WTC11 (cell line): ENCODE measurements at places on chromosomes 2 and 18.

DNA sequence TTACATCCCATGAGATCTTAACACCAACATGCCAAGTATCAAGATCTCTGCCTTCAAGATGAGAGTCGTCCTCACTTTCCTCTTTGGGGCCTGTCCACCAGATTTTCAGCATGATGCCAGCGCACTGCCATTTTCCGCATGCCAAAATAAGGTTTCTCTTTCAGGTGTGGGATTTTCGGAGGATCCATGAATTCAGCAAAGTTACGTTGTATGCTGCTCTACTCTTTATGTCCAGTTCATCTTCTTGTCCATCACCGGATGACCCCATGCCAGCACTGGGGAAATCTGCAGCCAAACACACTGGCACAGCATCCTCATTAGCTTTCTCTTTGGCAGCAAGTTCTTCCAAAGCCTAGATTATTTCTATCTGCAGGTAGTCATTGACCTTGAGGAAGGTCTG, 4.9 kb upstream of the HAAO start:
- DNase-seq: no peak

GRCh38 chr2:177394594-177394973, 2.0 kb downstream of the AGPS start:
- no peak for DNase-seq

- DNase-seq: no peak
These were observed 67.0 kb downstream of the ASAP2 start for GRCh38 chr2:9273486-9274130.

- DNase-seq: no peak
These were observed 1985.1 kb upstream of the PIK3C3 start for GRCh38 chr18:39969803-39970494.

DNA sequence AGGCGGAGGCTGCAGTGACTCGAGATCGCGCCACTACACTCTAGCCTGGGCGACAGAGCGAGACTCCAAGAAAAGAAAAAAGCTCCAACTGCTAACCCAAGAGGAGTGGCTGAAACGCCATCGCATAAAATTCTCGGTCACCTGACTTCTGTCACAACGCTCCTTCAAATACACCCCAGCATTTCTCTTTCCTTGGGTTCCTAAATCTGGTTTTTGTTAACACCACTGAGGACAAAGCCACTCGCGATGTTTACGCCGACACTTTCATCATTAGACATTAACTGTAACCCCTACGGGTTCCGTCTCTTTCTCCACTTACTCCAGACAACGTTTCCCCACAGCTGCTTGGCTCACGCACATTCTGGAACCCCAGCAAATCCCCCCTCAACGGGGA, 679 bp downstream of the CLK1 start:
- DNase-seq: no peak

- DNase-seq: no peak
These were observed 68.5 kb downstream of the FIGN start for GRCh38 chr2:163667064-163667887.
